NT2/D1 (cell line): ENCODE measurements at places on chromosomes 16 and 17.

- no peak for DNase-seq
These were observed 488 bp upstream of the HAP1 start for GRCh38 chr17:41734949-41735313.

DNA sequence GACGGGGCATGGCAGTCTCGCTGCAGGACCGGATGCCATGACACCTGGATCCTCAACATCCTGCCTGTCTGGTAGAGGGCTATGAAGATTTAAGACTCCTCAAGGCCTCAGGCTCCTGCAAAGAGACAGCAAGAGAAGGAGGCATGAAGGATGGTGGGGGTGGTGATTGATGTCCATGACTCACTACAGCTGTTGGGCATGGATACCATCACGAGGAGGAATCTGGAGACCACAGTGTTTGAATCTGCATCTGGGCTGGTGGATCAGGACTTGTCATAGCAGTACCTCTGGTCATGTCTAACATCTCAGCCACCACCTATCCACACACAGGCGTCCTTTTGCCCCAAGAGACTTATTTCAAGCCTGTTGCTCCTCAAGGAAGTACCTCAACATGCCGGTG lies 50.2 kb upstream of the WSCD1 start:
- no peak for DNase-seq

DNA sequence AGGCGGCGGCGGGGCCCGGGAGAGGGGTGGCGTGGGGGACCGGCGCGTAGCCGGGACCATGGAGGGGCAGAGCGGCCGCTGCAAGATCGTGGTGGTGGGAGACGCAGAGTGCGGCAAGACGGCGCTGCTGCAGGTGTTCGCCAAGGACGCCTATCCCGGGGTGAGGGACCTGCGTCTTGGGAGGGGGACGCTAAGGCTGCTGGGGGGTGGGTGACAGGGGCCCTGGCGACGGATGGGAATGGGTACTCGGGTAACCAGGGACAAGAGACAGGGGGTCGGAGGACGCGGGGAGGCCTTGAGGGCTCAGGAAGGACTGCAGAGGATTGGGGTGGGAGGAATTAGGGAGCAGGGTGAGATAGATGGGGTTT lies 243 bp downstream of the RND2 start:
- DNase-seq = no peak

GRCh38 chr17:52147431-52147830 lies 11.1 kb downstream of the CA10 start:
- no peak for DNase-seq

DNA sequence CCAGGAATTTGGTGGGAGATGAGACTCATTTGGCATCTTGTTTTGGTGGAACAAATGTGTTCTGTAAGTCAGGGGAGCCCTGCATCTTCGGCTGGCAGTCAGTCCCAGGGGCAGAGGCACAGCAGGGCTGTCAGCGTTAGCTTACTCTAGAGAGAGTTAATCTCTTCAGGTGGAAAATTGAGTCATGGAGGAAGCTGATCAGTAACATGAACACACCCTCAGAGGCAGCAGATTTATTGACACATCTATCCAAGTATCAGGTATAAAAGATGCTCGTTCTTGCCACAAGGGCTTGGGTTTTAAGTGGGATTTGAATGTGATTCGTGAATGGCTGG lies 55.2 kb downstream of the EPN2 start:
- no peak for DNase-seq

- no peak for DNase-seq
These were observed 4.7 kb downstream of the SOCS3 start for GRCh38 chr17:78355045-78355641.

DNA sequence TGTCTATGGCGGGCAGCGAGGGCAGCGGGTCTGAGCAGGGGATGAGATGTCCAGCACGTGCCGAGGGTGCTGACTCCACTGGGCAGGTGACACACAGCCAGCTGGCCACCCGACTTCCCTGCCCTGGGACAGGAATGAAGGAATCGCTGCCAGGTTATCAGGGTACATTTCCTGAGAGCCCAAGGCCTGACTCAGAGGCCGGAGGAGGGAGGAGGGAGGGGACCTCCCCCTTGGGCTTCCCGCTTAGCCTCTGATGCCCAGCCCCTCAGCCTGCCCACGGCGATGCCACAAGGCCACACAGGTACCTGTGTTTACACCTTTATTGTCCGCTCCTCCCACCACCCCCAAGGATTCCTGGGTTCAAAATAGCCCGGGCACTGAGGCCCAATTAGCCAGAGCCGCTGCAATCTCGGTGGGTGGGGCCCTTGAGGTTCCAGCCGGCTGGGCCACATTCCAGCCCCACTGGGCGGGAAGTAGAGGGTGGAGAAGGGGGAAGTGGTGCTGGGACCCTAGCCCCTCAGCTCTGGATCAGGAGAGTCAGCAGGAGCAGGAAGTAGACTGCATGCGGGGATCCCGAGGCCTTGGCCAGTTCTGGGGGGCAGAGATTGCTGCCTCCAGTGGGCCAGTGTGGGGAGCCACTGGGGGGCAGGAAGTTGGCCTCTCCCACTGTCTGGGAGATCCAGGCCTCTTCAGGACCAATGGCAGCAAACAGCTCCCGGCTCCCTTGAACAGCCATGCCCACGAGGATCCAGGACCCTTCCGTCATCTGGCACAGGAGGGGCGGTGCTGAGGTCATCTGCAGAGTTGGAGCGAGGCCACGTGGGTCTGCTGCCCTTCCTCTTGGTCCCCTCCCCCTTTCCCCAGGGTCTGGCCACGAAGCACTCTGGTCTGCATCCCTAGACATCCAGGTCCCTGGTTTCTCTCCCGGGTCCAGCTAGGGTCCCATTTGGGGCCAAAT lies 3.4 kb upstream of the PRSS8 start:
- no peak for DNase-seq

GRCh38 chr17:34519282-34519681 lies 60.1 kb upstream of the TMEM132E start:
- DNase-seq = peak; percentile 22

GRCh38 chr17:5516060-5516792 lies 29.9 kb downstream of the MIS12 start:
- no peak for DNase-seq

DNA sequence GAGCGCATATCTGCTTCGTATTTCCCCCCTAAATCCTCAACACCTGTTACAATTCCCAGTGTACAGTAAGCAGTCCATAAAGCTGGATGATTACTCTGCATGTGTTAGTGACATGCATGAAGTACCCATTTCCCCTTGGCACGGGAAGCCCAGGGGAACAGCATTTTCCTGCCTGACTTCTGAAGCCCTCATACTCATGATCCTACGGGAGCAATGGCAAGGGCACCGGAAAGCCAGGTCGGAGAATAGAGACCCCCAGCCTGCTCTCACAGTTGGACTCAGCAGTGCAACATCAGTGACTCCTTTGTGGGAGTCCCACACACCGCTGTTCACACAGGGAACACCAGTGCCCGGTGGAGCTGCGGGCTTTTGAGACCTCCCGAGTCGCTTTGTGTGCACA lies 336.9 kb downstream of the CDH13 start:
- no peak for DNase-seq

GRCh38 chr17:83204230-83204725 lies 124.9 kb downstream of the METRNL start:
- DNase-seq = no peak

DNA sequence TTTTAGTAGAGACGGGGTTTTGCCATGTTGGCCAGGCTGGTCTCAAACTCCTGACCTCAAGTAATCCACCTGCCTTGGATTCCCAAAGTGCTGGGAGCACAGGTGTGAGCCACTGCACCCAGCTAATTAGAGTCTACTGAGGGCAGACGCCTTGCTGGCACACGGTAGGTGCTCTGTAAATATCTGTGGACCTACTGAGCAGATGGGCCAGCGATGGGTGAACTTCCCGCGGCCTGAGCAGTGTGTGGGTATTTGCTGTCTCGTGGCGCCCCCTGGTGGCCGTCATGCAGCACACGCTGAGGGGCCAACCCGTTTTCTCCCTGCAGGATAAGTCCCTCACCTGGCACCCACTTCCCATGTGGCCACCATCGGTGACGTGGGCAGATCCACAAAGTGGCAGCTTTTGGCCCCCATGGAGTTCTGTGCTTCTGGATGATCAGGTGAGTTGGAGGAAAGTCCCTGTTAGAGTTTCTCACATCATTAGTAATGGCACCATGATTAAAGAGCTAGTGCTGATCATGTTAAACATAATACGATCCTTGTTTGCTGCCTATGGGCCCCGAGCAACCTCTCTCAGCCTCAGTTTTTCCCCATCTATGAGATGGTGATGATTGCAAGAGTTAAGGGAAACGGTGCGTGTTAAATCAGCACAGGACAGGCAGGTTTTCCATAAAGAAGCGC lies 40.7 kb downstream of the ZDHHC7 start:
- DNase-seq = peak; percentile 71

DNA sequence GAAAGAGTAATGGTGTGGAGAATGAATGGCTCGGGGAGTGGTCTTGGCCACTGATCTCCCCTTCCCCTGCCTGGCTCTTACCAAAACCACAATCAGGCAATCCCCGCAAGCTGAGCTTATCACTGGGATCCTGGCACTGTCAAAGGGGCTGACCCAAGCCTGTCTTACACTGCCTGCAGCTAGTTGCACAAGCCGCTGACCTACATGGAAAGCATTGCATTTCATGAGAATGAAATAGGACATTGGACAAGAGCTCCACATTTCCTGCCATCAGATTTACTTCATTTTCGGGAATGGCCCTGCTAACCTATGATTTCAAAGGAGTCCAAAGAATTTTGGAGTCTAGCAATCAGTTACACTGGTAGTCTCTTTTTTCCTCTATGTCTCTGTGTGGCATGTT lies 146.4 kb downstream of the PCTP start:
- no peak for DNase-seq

- DNase-seq = no peak
These were observed 597.4 kb upstream of the CDH5 start for GRCh38 chr16:65769055-65769465.

DNA sequence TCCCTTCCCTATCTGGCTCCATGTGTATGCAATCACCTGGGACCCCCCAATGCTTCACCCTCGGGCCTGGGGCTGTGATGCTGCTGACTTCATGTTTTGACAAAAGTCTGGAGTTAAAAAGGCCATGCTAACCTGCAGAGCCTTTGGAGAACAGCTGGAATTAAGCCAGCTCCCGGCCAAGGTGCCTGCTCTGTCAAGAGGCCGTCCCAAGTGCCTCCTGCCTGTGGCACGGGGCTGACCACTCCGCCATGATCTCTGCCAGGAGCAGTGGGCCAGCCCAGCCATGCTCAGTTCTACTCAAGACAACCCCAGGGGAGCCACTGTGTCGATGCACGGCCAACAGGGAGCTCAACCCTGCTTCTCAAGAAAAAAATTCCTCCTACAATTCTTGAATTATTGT lies 93.6 kb downstream of the CCDC182 start:
- DNase-seq = no peak

DNA sequence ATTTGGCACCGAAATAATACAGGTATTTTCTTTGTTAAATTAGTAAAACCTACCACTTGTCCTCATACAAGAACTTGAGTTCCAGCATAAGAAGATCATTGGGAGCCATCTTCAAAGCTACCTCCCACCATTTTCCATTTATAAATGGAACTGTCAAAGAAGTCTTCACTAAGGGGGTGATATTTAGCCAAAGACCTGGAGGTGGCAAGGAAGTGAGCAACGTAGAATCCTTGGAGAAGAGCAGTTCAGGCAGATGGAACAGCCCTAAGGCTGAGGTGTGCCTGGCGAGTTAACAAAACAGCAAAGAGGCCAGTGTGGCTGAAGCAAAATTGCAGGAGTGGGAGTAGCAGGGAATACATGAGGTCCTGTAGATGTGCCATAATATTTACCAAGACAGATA lies 1.8 kb downstream of the KCNJ16 start:
- no peak for DNase-seq

DNA sequence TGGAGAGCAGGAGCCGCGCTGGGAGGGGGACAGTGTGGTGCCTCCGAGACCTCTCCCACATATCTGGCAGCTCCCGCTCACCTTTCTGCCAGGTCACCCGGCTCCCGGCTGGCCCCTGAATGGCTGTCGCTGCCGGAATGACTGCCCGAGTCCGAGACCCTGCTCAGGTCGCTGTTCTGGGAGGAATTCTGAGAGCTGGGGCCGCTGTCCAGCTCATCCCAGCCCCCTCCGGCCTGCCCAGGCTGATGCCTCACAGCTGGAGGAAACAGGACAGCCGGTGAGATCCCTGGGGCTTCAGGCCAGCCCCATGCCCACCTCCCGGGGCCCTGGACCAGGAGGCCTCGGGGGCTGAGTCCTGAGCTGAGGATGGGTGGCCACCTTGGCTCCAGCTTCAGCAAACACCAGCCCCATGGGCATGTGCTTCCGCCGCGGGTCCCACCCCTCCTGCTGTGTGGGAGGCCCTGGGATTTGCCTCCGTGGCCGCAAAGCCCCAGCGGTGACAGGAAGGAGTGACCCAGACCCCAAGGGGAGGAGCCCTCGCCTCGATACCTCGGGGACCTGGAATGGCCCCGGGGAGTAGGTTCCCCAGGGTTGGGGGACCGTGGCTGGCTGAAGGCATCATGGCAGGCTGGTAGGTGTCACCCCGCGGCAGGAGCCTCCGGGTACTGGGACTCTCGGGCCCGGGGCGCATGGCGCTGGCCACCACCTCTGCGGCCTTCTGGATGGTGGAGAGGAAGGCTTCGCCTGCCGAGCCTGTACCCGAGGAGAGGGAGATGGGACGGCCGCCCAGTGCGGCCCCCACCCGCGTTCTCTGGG lies 6.9 kb downstream of the TEPSIN start:
- DNase-seq = no peak

GRCh38 chr17:76528156-76528527 lies 9.4 kb downstream of the CYGB start:
- no peak for DNase-seq

- DNase-seq = no peak
These were observed 2.4 kb downstream of the CRAMP1 start for GRCh38 chr16:1614456-1615102.

GRCh38 chr16:54878301-54878700 lies 52.4 kb upstream of the IRX5 start:
- no peak for DNase-seq

DNA sequence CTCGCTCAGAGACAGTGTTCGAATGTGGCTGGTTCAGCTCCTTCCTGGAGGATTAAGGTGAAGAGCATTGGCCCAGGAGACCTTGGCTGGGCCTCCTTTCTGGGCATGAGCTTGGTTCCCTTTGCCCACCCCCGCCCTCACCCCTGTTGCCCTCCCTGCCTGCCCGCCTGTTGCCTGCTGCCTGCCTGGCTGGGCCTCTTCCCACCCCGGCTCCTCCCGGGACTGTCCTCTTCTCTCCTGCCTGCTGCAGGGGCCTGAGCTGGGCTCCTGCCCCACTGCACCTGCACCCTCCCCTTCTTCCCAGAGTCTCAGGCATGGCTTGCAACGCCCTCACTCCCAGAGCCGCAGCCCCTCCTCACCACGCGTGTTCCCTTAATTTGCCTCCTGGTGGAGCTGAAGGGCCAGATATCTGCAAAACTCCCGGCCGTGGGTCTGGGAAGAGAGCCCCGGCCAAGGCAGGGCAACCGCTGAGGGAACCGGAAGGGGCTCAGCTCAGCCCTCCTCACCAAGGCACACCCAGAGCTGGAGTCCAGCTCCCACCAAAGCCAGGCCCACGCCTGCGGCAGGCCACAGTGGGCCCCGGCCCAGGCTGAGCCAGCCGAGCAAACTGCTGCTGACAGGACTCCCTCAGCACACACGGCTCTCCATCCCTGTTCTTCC lies 31.2 kb downstream of the MNT start:
- no peak for DNase-seq
